Fibroblast of lung (primary cell): ENCODE measurements at places on chromosomes 12 and 14. TPM values are rescaled to one million over a fixed set of nuclear protein-coding genes. Genes with fewer than 3 reads are reported as not detected.
A peak's percentile ranks its signal among the peaks of the same experiment; 100 is the strongest.

- H3K4me3 ChIP-seq: no peak overlapping the region
- no peak overlapping the region for H3K27ac ChIP-seq
- H3K27me3 ChIP-seq: no peaks in the 10 kb centered on the region
- no peak for DNase-seq
Observed at GRCh38 chr14:78222746-78223145, 52.6 kb downstream of the NRXN3 start.

OR6C2 gene
- total RNA-seq: not detected in 2 replicates

CSRNP2 gene
- total RNA-seq: 15.7 and 19.8 TPM in 2 replicates

DNA sequence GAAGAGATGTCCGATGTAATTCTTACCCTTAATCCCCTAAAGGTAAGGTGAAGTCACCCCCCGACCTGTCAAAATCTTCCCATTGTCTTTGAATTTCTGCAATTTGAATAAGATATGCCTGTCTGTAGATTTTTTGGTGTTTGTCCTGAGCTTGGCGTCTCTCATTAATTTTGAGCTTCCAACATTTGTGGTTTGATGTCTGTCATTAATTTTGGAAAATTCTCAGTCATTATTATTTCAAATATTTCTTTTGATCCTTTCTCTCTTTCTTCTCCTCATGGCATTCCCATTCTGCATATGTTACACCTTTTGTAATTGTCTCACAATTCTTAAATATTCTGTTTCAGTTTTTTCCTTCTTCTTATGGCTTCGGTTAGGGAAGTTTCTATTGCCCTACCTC is 60.1 kb downstream of the EPS8 start:
- H3K4me1 ChIP-seq: peaks cover 5% of the 10 kb centered on the region
- H3K27ac ChIP-seq: no peak overlapping the region
- H3K4me3 ChIP-seq: no peak overlapping the region
- no peak for DNase-seq

MIP gene
- total RNA-seq: not detected in 2 replicates

- no peak overlapping the region for H3K4me3 ChIP-seq
- no peaks in the 10 kb centered on the region for H3K4me1 ChIP-seq
- H3K27me3 ChIP-seq: no peaks in the 10 kb centered on the region
Observed at GRCh38 chr12:109432842-109433304, 44.2 kb downstream of the KCTD10 start.

GRCh38 chr12:62375603-62376002 is 91.0 kb upstream of the MON2 start:
- no peak for DNase-seq
- no peak overlapping the region for H3K27ac ChIP-seq
- no peaks in the 10 kb centered on the region for H3K36me3 ChIP-seq

GRCh38 chr14:74213907-74214803 is 25.1 kb upstream of the VSX2 start:
- no peak overlapping the region for H3K27ac ChIP-seq
- H3K4me3 ChIP-seq: no peak overlapping the region
- no peak for DNase-seq

DNA sequence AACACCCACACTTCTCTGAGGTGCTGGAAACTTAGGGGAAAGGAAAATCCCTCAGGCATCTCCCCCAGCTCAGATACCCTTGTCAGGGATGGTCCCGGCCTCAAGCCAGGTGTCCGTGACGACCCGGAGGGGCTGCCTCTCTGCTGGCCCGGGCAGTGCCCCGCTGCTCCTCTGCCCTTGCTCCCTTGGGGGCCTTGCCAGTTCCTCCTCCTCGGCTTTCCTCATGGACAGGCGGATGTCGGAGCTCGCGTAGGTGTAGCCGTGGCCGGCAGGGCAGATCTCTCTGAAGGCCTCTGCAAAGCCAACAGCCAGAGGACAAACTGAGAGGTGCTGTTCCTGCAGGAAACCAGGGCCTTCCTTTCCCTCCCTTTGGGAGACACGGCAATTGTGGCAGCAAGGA is 34.8 kb downstream of the ISCA2 start:
- no peak overlapping the region for H3K4me3 ChIP-seq
- H3K27me3 ChIP-seq: no peaks in the 10 kb centered on the region
- no peak for DNase-seq

SLC22A17 gene
- total RNA-seq: 16.4 and 23.1 TPM in 2 replicates

GRCh38 chr12:107402041-107403022 is 283.3 kb upstream of the PWP1 start:
- no peaks in the 10 kb centered on the region for H3K4me1 ChIP-seq
- H3K4me3 ChIP-seq: no peak overlapping the region
- no peak overlapping the region for H3K27ac ChIP-seq

DNA sequence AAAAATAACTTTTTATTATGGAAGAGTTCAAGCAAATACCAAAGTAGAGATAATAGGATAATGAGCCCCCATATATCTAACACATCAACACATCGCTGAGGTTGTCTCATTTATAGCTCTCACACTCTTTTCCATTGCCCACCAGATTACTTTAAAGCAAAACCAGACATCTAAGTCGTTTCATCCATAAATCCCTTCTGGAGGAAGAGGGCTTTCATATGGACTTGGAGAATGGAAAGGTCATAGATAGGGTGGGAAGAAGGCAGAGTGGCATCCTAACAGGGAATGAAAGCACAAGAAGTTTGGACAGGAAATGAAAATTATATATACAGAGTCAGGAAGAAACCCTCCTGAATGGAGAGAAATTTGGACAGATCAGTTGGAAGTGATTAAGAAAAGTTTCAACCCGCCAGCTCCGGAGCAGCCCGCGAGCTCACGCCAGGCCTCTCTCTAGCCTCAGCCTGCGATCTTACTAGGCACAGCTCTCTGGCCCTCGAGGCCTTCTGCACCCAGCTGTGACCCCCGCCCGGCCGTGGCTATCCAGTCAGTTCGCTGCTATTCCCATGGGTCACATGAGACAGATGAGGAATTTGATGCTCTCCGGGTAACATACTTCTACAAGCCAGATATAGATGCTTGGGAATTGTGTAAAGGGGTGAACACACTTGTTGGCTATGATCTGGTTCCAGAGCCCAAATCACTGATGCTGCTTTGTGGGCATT is 48.4 kb upstream of the NID2 start:
- no peaks in the 10 kb centered on the region for H3K36me3 ChIP-seq
- peak overlapping the region; percentile 77 for H3K27ac ChIP-seq
- peaks cover 26% of the 10 kb centered on the region for H3K4me1 ChIP-seq
- H3K27me3 ChIP-seq: no peaks in the 10 kb centered on the region
